Activated CD4-positive, alpha-beta T cell treated with anti-CD3 and anti-CD28 coated beads, Interleukin-2, Interleukin-6, amounts not matched to agents 100 ng/mL and 50 ng/mL, durations not matched to agents 16 hours and 8 hours (primary cell): ENCODE measurements at places on chromosomes 3 and 15.
A peak's percentile ranks its signal among the peaks of the same experiment; 100 is the strongest.

- DNase-seq, result no peak
These were observed 160.1 kb upstream of the SATB1 start for GRCh38 chr3:18585004-18585968.

DNA sequence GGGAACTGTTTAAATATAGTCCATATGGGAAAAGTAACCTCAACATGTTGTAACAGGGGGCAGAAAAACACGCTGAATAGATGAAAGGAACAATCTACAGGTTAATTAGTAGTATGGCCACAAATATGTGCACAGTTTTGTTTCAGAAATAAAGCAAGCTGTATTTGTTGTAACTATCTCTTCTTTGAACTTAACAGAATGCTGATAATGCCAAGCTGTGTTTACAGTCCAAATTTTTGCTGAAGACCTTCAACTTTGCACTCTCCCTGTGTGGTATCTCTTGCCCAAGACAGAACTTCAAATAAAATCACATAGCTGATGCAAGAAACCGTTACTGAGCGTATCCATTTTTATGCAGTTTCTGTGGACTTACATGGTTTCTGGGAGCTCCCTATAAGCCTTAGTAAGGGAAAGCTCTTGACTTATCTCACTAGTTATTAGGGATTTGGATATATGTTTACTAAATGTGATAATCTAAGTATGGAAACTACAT lies 425.4 kb upstream of the TPRG1 start:
- DNase-seq, result no peak

DNA sequence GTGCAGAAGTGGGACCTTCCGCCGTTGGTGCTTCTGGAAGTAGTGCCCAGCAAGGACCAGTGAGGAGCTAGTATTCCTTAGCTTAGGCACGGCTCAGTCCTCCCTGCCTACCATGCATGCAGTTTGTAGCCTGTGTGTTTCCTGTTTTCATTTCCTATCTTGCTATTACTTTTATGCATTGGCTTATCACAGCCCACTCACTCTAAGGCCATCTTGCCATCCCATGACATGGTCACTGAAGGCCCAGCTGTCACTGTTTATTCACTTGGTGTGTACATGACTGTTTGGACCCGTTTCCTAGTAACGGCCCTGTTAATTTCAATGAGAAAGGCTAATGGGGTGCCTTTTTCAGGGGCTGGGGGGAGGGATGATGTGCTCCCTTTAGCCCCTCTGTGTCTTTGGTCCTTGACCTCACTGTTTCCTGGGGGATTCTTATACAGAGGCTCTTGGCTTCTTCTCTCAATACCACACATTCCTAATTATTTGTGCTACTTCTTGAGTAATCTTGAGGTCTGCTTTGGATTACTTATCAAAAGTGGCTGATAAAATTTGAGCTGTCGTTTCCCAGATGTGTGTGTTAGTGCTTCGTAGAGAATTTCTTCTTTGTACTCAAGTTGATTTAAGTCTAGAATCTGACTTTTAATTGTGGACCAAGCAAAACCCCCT lies 24.5 kb upstream of the TRAK1 start:
- no peak for DNase-seq

- peak; percentile 30 for DNase-seq
These were observed 72.9 kb upstream of the GALNT15 start for GRCh38 chr3:16101295-16102186.

DNA sequence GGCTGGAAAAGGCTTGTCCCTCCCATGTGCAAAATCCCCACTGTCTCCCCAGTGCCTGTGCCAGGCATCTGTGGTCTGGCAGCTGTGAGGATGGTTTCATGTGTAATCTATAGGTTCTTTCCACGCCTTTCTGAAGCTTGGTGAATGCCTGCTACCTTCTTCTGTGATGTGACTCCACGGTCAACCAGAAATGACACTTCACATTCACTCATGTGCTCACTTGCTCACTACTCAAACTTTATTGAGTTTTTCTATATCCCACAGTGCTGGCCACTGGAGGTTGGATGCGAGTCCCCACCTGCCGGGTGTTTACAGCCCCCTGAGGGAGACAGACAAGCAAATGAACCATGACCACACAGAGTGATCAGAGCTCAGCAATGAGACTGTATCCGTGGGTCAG lies 27.9 kb upstream of the TLE3 start:
- no peak for DNase-seq

GRCh38 chr3:54273791-54274190 lies 151.4 kb downstream of the CACNA2D3 start:
- DNase-seq, result no peak

- DNase-seq, result no peak
These were observed 175.7 kb downstream of the ALCAM start for GRCh38 chr3:105542282-105543019.

- no peak for DNase-seq
These were observed 213.6 kb upstream of the TSC22D2 start for GRCh38 chr3:150194513-150194912.

DNA sequence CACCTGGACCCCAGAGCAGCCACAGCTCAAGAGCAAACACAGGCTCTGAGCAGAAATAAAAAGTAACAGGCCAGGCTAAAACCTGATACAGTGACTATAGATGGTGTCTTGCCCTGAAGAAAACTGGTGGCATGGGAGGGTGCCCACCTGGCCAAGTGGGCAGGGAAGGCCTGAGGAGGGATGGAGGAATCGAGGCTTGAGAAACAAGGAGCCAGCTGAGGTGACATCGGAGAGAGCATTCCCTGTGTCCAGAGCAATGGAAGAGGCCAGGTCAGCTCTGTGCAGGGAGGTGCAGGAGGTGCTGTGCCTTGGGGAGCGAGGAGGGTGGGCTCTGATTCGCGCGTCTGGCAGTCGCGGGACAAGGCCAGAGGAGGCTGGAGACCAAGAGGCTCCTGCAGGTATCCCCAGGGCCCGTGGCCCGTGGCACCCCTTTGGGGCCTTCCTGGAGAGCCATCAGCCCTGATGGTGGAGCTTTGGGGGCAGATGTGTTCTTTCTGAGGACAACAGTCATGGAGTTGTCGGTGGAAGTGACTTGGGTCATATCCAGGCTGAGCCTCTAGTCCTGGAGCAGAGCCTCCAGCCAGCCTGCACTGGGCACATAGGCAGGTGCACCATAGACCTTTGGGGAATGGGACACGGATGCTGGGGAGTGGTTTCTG lies 56.1 kb downstream of the PLXNA1 start:
- DNase-seq, result no peak

DNA sequence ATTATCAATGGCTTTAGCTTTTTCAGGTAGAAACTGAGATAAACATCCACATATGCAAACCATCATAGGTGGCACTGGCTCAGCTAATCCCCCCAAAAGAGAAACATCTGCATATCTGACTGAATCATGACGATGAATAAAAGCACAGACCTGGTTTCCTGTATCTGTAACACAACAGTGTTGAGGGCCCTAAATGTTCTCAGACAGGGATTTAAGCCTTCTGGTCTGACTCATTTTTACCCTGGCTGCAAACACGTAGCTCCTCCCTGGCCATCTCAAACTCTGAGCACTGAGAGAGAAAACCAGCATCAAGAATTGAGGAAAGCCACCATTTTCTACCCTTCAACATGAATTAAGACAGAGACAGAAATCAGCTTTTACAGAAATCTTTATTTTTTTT lies 35.2 kb downstream of the GLB1 start:
- peak; percentile 87 for DNase-seq
